Stimulated activated CD8-positive, alpha-beta memory T cell treated with anti-CD3 and anti-CD28 coated beads, Interleukin-15, amount 100 ng/mL, for 4 hours (primary cell): ENCODE measurements at places on chromosomes 4 and X.

GRCh38 chr4:145679520-145679919 is 426 bp upstream of the C4orf51 start:
- DNase-seq: no peak

- no peak for DNase-seq
Measured at GRCh38 chrX:40143987-40144386, 46.2 kb upstream of the BCOR start.

DNA sequence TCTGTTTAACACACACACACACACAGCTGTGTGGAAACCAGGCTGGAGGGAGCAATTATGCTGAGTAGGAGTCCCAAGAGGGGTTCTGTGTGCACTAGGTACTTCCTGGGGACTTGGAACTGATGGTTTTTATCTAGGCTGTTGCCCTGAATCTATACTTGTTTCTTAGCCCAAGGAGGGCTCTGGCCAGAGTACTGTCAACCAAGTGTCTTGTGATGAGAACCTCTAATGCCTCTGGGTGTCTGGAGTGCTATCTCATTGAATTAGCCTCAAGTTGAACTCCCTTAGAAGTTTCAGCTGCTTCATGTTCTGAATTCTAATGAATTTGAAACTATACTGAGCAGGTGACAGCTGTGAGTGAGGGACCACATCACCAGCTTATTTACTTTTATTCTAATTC is 16.6 kb downstream of the ARHGAP24 start:
- no peak for DNase-seq

DNA sequence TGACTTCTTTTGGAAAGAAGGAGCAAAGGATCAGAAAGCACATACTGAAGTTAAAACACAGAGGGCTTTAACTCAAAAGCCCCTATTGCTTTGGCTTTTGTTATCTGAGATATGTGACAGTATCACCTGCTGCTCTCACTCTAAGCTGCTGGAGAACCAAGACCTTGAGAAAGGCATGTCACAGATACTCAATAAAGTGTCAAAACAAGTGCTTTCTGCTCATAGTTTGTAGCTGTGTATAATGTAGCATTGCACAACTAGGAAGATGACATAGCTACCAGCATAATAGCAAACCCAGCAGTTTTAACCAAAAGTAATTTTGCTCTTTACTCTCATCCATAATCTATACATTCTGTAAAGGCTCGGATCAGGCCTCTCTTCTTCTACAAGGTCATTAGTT is 159.6 kb downstream of the LHFPL1 start:
- DNase-seq: no peak

DNA sequence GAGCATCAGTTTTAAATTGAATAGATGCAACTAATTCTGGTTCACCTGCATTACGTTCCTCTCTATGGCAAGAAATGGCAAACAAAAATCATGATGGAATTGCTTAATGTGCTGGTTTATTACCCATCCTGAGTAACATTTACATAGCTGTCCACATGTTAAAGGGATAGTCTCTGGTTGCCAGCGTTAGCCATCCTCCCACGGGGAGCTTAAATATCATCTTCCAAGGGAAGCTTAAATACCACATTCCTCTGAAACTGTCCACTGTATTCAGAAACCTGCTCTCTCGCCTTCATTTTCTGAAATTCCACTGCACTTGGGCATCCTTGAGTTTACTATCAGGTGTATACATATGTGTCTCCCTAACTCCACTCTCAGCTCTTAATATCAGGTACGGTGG is 586.6 kb downstream of the TLL1 start:
- DNase-seq: no peak

- DNase-seq: no peak
Measured at GRCh38 chr4:55859711-55860110, 6.3 kb downstream of the EXOC1 start.

GRCh38 chr4:77104791-77105540 is 29.2 kb upstream of the CCNI start:
- no peak for DNase-seq
